CD8-positive, alpha-beta T cell (primary cell): ENCODE measurements at places on chromosomes 13 and 19. TPM values are rescaled to one million over a fixed set of nuclear protein-coding genes. Genes with fewer than 3 reads are reported as not detected.

RASGRP4 gene
- not detected for total RNA-seq

GRK1 gene
- total RNA-seq: not detected

CDC42EP5 gene
- not detected for total RNA-seq

SUGT1 gene
- total RNA-seq: 17.8 TPM

CYSLTR2 gene
- 2.1 TPM for total RNA-seq

ZNF222 gene
- total RNA-seq: 7.7 TPM

RGL3 gene
- not detected for total RNA-seq

YJEFN3 gene
- 3.4 TPM for total RNA-seq

NFKBIB gene
- total RNA-seq: 66.1 TPM

ZNF547 gene
- total RNA-seq: 0.72 TPM

OR10H3 gene
- not detected for total RNA-seq

MCEMP1 gene
- total RNA-seq: 1.1 TPM

DGKH gene
- 5.4 TPM for total RNA-seq

PTGER1 gene
- total RNA-seq: not detected
